Stimulated activated CD4-positive, alpha-beta T cell treated with anti-CD3 and anti-CD28 coated beads, Interleukin-1b, Interleukin-23, amount 100 ng/mL, for 1 hour (primary cell): ENCODE measurements at places on chromosomes 2 and 18.

GRCh38 chr2:25983735-25984134 is 1.4 kb upstream of the KIF3C start:
- DNase-seq = no peak

GRCh38 chr18:53752781-53753367 is 471.6 kb downstream of the MBD2 start:
- DNase-seq = no peak

GRCh38 chr18:59660786-59661743 is 36.2 kb downstream of the CCBE1 start:
- no peak for DNase-seq

GRCh38 chr2:119311371-119311770 is 55.3 kb downstream of the C2orf76 start:
- no peak for DNase-seq

GRCh38 chr2:138112536-138112935 is 148.3 kb downstream of the HNMT start:
- no peak for DNase-seq
